Suprapubic skin (tissue), 4 donors: ENCODE measurements at places on chromosomes 16 and 17.

GRCh38 chr16:89607937-89608740 is 5.3 kb upstream of the DPEP1 start:
- H3K36me3 ChIP-seq: no peaks in the 10 kb centered on the region
- H3K4me3 ChIP-seq: no peak overlapping the region
- peaks cover 7% of the 10 kb centered on the region for H3K4me1 ChIP-seq
- H3K27me3 ChIP-seq: peaks cover 9% of the 10 kb centered on the region
- no peak for DNase-seq

DNA sequence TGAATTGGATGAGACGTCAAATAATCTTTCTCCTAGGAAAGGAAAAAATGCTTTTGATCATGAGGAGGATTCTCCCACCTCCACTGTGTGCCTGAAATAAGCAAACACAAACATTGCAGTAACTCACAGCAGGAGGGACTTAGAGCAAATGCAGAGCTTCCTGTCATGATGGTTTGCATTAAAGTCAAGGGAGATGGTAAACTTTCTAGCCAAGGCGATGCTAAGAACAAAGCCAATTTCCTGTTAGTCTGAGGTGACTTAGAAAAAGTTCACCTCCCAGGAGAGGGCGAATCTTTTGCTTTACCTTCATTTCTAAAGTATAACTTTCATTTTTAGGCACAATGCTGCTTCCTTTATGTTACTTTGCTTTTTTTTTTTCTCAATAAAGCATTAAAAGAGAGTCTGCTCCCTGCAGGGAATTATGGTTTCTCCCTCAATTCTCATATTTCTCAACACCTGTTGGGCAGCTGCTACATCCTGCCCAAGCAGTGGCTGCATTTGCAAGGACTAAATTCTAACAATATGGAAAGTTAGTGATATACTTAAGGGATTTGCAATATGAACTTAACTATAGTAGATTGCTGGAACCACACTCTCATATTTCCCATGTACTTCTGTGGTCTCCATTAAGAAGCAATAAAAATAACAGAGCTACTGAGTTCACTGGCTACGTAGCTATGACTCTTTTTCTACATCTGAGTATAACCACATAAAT is 175.6 kb downstream of the PCTP start:
- H3K4me3 ChIP-seq: no peak overlapping the region
- H3K27me3 ChIP-seq: no peaks in the 10 kb centered on the region
- no peak for DNase-seq
- H3K4me1 ChIP-seq: no peaks in the 10 kb centered on the region
- H3K36me3 ChIP-seq: no peaks in the 10 kb centered on the region

DNA sequence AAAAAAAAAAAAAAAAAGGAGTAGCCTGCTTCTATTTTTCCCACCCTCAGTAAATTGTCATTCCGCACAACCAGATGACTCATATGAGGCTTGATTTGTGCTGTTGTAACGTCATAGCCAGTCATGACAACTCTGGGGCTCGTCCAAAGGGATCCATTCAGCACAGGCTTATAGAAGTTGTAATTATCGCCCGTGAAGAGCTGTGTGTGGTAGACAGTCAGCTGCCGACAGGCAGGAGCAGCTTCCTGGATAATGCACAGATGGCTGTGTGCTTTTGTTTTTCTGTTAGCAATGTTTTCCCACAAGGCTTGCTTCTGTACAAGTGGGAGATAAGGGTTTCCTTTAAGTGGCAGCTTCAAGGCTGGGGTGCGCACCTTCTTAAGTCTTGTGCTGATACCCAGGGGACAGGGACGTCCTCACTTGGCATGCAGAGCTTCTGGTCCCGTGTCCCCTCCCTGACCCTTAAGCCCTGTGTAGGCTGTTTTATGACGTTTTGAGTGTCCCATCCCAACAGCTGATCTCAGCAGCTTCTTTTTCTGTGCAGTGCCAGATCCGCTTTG is 26.0 kb downstream of the SNX29 start:
- H3K27me3 ChIP-seq: no peaks in the 10 kb centered on the region
- H3K4me3 ChIP-seq: no peak overlapping the region
- no peak overlapping the region for H3K27ac ChIP-seq
- peaks cover 20% of the 10 kb centered on the region for H3K36me3 ChIP-seq

DNA sequence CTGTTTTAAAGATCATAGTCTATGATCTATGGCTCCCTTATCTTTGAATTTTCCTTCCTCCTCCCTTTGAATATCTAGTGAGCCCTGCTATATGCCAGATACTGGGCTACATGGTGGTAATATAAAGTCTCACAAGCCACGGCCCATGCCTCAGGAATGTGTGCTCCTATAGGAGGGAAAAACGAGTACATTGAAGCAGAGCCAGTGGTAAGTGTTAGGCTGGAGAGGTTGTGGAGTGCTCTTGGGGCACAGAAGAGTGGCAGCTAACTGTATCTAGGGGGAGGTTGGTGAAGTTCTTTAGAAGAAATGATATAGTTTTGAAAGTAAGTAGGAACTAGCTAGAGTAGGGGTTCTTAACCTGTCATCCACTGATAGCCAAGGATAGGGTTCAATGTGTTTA is 105.8 kb upstream of the PMFBP1 start:
- H3K36me3 ChIP-seq: no peaks in the 10 kb centered on the region
- no peak for DNase-seq
- no peak overlapping the region for H3K27ac ChIP-seq
- no peaks in the 10 kb centered on the region for H3K27me3 ChIP-seq
- no peak overlapping the region for H3K4me3 ChIP-seq

GRCh38 chr17:32206861-32207260 is 58.8 kb upstream of the RHBDL3 start:
- H3K36me3 ChIP-seq: peaks cover 76% of the 10 kb centered on the region
- H3K4me1 ChIP-seq: no peaks in the 10 kb centered on the region
- H3K27me3 ChIP-seq: no peaks in the 10 kb centered on the region
- no peak overlapping the region for H3K27ac ChIP-seq
- no peak overlapping the region for H3K4me3 ChIP-seq

GRCh38 chr17:65742403-65743307 is 181.2 kb upstream of the AXIN2 start:
- H3K4me3 ChIP-seq: no peak overlapping the region
- H3K27ac ChIP-seq: peak overlapping the region; percentile 63
- H3K36me3 ChIP-seq: no peaks in the 10 kb centered on the region
- no peaks in the 10 kb centered on the region for H3K27me3 ChIP-seq
- peaks cover 15% of the 10 kb centered on the region for H3K4me1 ChIP-seq

DNA sequence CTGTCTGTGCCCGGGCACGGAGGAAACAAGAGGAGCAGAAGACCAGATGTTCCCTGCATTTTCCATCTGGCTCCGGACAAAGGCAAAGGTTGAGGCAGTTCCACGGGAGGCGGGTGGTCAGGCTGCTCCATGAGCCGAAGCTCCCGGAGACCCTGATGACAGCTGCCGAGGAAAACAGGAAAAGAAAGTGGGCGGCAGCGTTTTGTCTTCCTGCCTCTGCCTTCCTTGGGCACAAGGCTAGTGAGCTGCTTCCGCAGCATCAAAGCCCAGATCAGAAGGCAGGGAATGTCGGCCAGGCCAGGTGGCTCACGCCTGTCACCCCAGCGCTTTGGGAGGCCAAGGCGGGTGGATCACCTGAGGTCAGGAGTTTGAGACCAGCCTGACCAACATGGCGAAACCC is 16.2 kb downstream of the SLC43A2 start:
- peak overlapping the region; percentile 28 for H3K27ac ChIP-seq
- peaks cover 17% of the 10 kb centered on the region for H3K4me1 ChIP-seq
- no peak for DNase-seq
- no peak overlapping the region for H3K4me3 ChIP-seq
- no peaks in the 10 kb centered on the region for H3K27me3 ChIP-seq

GRCh38 chr16:17374668-17375255 is 96.0 kb downstream of the XYLT1 start:
- no peak overlapping the region for H3K27ac ChIP-seq
- peaks cover 38% of the 10 kb centered on the region for H3K4me1 ChIP-seq
- no peaks in the 10 kb centered on the region for H3K36me3 ChIP-seq
- H3K27me3 ChIP-seq: no peaks in the 10 kb centered on the region
- no peak overlapping the region for H3K4me3 ChIP-seq

DNA sequence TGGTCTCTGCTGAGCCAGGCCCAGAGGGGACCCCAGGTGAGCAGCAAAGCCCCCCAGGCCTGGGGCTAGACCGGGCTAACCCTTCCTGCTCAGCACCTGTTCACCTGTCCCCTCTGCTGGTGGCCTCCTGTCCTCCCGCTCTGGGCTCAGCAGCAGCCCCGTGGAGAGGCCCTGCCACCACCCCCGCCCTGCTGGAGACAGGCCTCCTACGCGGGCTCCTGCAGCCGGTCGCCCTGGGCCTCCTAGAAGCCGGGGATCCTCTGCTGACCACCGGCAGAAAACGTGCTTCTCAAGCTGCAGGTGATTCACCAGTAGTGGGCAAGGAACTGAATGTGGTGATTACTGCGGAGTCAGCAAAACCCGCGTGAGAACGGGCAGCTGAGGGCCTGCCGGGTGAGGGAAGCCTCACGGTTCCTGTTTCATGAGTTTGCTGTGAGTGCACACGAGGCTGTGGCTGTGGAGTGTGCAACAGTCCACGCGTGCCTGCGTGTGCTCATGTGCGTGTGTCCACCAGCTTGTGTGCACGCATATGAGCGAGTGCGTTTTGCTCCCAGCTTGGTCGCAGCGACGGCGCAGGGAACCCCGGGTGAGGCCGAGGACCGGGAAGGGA is 792 bp downstream of the SECTM1 start:
- no peaks in the 10 kb centered on the region for H3K36me3 ChIP-seq
- H3K27ac ChIP-seq: peak overlapping the region; percentile 59
- H3K4me3 ChIP-seq: peak overlapping the region; percentile 62
- DNase-seq: no peak
- H3K4me1 ChIP-seq: peaks cover 72% of the 10 kb centered on the region
- H3K27me3 ChIP-seq: peaks cover 7% of the 10 kb centered on the region
